ENCODE measurements at places on chromosomes 2 and 18.

- DNase-seq, result no peak
Observed at GRCh38 chr2:28488858-28489575, 6.8 kb upstream of the PLB1 start.

- no peak for DNase-seq
Observed at GRCh38 chr2:121239969-121240368, 45.0 kb downstream of the TFCP2L1 start.

DNA sequence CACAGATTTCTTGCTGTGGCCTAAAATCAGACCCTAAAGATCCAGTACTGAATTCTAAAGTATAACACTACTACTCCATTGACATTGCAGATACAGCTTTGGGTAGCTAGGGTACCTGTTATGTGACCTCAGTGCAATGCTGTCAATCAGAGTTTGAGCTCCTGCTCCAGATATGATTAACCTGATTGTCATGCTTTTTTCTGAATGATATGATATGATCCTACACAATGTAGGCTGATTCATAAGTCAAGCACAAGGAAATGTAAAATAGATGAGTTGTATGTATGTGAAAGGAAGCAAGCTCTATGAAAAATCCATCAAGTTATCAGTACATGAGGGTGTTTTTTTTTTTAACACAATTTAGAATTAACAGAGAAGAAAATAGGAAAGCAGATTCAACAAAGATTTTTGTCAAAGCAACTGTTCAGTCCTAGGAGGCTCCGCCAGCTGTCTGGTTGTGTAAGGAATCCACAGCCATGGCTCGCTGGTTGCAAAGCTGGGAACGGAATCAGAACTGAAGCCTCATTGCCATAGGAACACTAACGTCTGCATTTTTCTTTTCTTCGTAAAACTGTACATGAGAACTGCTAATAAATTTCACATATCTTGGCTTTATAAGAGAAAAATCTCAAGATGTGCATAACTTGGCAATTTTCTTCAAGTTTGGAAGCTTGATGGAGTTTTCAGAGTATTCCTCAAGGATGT is 52.9 kb downstream of the NR4A2 start:
- DNase-seq, result no peak

DNA sequence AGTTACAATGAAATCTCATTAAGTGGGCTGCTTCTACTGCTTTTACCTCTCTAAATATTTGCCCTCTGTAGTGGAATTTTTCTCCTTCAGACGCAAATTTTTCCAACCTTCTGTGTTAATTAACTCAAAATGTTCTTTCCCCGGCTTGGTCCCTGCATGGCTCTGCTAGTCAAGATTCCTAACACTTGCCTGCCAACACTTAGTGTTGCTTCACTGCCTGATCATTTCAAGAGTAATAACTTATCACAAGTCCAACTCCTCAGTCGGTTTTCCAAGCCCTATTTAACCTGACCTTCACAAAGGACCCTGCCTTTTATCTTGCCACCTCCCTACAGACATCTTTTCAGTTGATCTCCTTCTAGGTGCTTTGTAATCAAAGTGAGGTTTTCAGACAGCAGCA is 142.7 kb downstream of the HRH4 start:
- DNase-seq, result no peak

GRCh38 chr18:80035997-80036396 is 1.8 kb downstream of the RBFA start:
- no peak for DNase-seq

GRCh38 chr2:171134624-171135230 is 26.0 kb downstream of the TLK1 start:
- DNase-seq, result no peak

DNA sequence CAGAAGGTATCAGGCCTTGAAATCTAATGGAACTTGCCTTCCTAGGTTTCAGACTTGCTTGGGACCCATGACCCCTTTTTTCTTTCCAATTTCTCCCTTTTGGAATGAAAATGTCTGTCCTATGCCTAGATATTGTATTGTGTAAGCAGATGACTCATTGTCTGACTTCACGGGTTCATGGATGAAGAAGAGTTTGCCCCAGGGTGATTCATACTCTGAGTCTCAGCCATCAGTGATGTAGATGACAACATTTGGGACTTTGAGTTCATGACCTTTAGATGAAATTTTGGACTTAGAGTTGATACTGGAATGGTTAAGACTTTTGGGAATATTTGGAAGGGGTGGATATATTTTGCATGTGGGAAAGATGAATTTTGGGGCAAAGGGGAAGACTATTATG is 11.2 kb upstream of the SCYGR5 start:
- no peak for DNase-seq

- DNase-seq, result no peak
Observed at GRCh38 chr2:80942766-80943165, 638.2 kb upstream of the LRRTM1 start.

GRCh38 chr18:76721207-76721996 is 101.0 kb upstream of the ZNF236 start:
- no peak for DNase-seq

- DNase-seq, result no peak
Observed at GRCh38 chr2:196836440-196836839, 27.3 kb upstream of the C2orf66 start.

DNA sequence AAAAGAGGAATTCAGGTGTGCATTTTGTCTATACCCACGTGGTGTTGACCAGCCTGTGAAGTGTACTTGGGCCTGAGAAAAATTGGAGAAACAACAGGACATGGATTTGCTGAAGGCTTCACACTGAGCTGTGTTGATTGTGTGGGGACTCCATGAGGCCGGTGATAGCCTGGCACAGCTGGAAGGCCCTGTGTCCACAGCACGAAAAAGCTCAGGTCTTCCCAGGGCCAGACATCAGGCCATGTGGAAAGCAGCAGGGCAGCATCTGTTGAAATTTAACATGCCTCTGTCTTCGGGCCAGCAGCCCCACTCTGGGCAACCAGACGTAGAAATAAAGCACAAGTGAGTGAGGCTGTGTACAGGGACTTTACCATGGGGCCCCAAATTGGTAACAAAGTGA is 84.1 kb downstream of the HS6ST1 start:
- DNase-seq, result no peak

GRCh38 chr2:172373076-172373475 is 54.3 kb upstream of the ITGA6 start:
- DNase-seq, result no peak

DNA sequence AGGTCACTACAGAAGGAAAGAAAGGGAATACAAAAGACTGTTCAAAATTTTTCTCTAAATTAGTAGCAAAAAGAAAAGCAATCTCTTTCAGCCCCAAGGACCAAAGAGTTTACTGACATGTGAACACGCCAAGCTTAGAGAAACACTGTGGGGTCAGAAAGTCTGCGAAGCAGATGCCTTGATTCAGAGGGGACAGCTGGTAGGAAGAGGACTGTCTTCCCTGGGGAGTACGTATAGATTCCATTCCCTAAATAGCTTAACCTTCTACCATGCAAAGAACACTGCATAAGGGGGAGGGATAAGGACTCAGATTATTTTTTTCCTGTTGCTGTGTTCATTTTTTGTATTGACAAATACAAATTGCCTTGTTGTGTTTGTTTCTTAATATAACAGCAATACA is 96.1 kb downstream of the IRS1 start:
- DNase-seq, result no peak

- DNase-seq, result no peak
Observed at GRCh38 chr2:98893911-98894321, 42.1 kb downstream of the CRACDL start.

DNA sequence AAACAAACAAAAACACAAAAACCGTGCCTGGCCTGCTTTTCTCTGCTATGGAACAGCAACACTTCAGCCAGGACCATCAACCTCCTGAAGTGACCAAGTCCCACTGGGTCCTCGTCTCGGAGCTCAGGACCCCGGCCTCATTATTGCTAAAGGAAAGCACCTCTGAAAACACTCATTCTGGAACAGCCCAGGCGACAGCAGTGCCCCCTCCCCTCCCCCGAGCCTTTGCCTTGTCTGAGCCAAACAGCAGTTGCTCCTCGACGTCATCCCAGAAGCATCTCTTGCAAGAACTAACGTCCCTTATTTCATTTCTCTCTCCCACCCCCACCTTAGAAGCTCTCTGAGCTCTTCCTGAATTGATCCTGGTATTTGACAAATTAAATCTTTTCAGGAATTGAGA is 27.4 kb downstream of the APCDD1 start:
- no peak for DNase-seq

Measured in midbrain (tissue), 1 donor.